ENCODE measurements at places on chromosomes 6 and 20.

- no peak for DNase-seq
These were observed 5.1 kb upstream of the FAM50B start for GRCh38 chr6:3844097-3844463.

DNA sequence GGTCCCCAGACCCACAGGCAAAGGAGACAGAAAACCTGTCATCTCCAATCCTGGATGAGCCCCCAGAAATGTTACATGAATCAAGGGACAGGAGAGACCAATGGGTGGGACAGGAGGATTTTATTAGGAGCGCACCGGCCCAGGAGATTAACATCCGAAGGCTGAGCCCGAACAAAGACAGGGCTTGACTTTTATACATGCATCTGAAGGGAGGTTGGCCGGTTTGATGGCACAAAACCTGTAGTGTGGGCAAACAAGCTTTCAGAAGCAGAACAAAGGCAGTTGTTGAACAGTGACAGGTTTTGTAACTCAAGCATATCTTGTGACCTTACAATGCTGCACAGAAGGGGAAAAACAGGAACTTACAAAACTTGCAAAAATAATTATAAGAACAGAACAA is 83.9 kb upstream of the GPR6 start:
- DNase-seq: no peak

- no peak for DNase-seq
These were observed 18.7 kb upstream of the TOP1 start for GRCh38 chr20:41009946-41010345.

GRCh38 chr6:87118054-87118453 is 23.1 kb upstream of the CGA start:
- DNase-seq: no peak

DNA sequence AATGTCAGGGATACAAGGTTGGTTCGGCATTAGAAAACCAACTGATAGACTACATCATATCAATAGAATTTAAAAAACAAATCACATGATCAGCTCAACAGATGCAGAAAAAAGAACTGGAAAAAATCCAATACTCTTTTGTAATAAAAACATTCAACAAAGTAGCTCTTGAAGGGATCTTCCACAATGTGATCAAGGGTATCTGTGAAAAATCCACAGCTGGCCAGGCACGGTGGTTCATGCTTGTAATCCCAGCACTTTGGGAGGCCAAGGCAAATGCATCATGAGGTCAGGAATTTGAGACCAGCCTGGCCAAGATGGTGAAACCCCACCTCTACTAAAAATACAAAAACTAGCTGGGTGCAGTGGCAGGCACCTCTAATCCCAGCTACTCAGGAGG is 63.1 kb downstream of the ASCC3 start:
- DNase-seq: no peak

DNA sequence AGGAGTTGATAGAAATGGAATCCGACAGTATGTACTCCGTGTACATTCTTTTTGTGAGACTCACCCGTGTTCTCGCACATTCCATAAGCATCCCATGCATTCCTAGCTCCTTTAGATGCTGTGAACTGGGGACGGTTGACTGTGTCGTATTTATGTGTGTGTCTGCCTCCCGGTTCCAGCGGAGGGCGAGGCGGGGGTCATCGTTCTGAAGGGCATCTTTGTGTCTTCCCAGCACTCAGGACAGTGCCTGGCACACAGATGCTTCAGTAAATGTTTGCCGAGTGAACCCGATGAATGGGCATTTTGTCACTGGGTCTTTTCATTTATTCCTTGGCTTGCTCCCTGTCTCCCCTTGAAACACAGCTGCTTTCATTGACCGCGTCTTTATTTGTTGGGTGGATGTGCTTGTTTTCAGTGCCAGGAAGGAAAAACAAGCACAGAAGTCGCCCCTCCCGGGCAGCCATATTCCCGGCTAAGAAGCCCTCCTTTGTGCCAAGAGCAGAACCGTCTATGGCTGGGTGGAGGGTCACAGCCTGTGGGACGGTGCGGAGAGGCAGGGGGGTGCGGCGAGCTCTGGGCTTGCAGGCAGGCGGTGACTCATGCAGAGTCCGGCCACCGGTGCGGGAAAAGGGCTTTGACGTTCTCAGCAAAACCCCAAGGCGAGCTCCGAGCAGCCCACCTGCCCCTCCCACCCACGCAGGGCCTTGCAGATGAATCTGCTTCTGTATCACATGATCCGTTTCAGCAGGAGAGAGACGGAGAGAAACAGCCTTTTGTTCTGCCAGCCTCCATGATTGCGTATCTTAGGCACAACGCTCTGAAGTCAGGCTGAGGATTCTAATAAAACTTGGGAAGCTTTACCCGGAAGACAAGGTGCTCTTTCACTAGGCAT is 11.2 kb upstream of the PSMG4 start:
- DNase-seq: peak; percentile 90

DNA sequence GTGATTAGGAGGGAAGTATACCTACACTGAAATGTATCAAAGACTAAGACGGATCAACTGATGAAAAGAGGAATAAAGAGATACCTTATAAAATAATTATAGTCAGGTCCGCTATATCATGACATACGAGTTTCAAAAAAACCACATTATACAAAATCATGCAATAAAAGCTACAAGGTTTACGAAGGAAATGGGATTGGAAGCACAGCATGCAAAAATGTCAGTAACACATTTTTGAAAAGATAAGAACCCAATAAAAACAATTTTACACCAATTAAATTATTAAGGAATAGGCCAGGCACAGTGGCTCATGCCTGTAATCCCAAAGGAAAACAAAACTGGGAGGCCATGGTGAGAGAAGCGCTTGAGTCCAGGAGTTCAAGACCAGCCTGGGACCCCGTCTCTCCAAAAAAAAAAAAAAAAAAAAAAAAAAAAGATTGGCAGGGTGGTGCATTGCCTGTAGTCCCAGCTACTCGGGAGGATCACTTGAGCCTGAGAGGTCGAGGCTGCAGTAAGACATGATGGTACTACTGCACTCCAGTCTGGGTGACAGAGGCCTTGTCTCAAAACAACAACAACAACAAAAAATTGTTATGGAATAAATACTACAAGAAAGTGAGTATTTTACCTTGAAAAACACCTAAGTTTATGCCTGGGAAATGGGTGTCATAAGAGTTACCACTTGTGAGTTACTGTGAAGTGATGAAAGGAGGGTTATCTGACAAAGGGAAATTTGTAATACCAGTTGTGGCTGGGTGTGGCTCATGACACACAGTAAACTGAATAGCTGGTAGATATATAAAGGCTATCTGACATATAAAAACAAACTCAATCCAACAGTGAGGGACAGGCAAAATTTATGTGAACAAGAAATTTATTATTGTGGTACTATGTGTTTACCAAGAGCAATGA is 45.2 kb downstream of the RANBP9 start:
- no peak for DNase-seq

DNA sequence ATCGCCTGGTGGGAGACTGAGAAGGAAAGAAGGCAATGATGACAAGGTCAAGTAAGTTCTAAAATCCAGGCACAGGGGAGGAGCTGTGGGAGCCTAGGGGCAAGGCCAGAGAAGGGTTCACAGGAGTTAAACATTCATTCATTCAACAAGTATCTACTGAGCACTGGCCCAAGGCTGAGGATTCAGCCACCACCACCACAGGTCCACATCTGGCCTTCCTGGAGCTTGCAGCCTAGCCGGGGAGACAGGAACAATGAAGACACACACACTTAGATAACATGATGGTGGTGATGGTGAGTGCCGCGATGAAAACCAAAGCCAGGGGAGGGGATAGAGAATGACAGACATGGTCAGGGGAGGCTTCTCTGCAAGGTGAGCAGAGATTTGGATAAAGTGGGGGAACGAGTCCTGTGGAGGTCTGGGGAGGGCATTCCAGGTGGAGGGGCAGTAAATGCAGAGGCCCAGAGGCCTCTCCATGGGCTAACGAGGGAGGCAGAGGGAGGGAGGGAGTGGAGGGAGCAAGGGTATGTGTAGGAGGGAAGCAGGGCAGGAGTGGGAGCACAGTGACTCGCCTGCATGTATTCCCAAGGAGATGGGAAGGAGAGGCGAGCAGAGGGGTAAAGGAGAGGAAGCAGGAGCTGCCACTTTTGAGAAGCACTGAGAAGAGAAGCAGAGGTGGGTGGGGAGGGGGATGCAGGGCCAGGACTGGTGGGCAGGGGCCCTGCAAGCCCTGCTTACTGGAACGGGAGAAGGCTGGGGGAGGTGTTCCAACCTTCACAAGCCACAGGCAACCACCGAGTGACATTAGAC is 10.5 kb upstream of the RSPO4 start:
- DNase-seq: no peak

- peak; percentile 29 for DNase-seq
These were observed 422.5 kb upstream of the RGS17 start for GRCh38 chr6:153553627-153554026.

DNA sequence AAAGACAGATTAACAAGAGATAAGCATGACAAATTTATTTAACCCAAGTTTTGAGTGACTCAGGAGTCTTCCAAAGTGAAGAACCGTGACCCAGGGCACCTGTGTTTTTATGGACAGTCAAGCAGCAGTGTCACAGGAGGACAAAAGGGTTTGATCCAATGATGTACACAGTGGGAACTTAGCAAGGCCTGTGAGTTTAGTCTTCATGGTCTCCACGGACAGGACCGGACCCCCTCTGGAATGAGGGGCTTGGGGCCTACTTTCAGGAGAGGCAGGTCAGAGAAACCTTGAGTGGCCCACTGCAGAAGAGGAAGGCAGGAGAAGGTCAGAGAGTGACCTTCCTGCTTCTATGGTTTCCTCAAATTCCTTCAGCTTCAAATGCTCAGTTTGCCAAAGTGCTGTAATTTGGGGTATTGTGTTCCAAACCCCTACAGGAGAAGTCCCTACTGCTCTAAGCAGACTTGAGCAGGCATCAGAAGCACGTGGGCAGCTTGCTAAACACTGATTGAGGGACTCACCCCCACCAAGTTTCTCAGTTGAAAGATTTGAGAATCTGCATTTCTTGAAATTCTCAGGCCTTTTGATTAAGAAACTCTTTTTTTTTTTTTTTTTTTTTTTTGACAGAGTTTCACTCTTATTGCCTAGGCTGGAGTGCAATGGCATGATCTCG is 26.4 kb upstream of the ZMYND8 start:
- DNase-seq: no peak

DNA sequence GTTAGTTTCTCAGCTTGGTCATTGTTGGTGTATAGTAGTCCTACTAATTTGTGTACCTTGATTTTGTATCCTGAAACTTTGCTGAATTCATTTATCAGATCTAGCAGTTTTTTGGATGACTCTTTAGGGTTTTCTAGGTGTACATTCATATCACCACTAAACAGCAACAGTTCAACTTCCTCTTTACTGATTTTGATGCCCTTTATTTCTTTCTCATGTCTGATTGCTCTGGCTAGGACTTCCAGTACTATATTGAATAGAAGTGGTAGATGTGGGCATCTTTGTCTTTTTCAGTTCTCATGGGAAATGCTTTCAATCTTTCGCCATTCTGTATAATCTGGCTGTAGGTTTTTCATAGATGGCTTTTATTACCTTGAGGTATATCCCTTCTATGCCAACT is 61.3 kb upstream of the HEY2 start:
- DNase-seq: no peak

GRCh38 chr20:33178726-33179125 is 10.8 kb downstream of the BPIFA2 start:
- DNase-seq: peak; percentile 48

DNA sequence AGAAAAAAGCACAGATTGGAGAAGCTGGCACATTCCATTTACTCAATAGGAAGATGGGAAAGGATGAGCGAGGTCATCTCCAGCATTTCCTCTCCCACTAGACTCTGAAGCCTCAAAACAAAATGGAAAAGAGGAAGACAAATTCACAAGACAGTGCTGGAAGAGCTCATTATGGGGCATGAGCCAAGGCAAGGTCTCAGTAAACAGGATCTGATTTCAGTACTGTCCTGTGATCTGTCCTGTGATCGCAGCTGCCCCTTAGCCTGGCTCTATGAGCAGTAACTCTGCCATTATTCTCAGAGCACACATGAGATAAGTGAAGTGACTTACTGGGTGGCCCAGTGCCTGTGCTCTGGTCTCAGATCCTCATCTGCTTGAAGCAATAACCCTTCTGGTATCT is 68.1 kb upstream of the SLC4A11 start:
- DNase-seq: no peak

DNA sequence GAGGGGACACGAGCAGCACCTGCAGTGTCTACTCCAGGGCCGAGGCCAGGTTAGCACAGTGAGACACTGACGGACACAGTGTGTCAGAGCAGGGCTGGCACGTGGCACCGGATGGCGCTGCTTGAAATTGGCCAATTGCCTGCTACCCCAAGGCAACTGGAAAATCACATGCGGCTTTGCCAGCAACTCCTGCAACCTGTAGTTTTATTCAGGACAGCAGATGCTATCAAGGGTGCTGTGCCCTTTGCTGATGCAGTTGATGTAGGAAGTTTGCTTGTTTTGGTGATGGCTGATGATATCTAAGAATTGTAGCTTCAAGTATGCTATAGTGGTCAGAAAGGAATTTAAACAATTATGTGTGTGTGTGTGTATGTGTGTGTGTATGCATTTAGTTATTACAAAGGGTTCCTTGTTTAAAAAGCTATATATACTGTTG is 25.9 kb downstream of the RIN2 start:
- DNase-seq: peak; percentile 36
